ENCODE measurements at places on chromosomes 2 and 18. TPM values are rescaled to one million over a fixed set of nuclear protein-coding genes. Genes with fewer than 3 reads are reported as not detected.

DNA sequence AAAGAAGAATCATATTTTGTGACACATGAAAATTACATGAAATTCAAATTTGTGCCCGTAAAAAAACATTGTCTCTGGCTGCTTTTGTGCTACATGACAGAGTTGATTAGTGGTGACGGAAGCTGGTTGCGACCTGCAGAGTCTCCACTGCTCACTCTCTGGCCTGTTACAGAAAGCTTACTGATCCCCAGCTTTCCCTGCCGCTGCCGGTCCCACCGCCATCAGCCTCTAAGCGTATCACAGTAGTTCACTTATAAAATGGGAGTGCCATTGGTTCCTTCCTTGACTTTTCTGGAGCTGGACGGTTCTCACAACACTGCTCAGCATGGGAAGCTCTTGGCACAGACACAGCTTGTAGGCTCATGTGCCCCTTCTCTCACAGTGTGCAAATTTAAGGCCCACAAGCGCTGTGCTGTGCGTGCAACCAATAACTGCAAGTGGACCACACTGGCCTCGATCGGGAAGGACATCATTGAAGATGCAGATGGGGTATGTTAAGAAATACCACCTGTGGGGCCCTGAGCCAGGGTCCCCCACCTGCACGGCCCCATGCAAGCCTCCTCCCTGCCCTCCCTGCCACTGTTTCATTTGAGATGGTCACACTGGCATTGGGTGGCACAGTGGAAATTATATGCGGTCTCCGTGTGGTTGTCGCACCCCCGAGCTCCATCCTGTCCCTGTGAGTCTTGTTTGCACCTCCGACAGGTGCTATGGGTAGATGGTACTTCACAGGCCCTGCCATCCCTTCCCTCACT lies 81.3 kb downstream of the DGKD start:
- no peak for DNase-seq

DNA sequence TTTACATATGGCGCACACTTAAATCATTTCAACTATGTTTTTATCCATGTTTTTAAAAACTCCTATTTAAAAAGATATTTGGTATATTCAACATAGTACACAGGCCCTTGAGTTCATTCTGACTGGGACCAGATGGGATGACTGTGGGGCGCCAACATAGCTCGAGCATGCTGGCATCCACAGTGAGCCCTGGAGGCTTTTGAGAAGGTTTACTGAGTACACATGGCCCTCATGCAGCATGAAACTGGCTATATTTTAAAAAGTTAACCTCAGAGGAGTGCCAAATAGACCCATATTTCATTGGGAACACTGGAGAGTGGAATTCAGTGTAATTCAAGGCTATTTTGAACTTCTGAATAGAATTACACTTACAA lies 83.6 kb downstream of the CCDC85A start:
- no peak for DNase-seq

GRCh38 chr2:171547720-171548119 lies 25.4 kb downstream of the CYBRD1 start:
- no peak for DNase-seq

- no peak for DNase-seq
These were observed 413.3 kb downstream of the BCL11A start for GRCh38 chr2:60140185-60140584.

GRCh38 chr18:51082571-51083267 lies 52.7 kb downstream of the SMAD4 start:
- no peak for DNase-seq

DNA sequence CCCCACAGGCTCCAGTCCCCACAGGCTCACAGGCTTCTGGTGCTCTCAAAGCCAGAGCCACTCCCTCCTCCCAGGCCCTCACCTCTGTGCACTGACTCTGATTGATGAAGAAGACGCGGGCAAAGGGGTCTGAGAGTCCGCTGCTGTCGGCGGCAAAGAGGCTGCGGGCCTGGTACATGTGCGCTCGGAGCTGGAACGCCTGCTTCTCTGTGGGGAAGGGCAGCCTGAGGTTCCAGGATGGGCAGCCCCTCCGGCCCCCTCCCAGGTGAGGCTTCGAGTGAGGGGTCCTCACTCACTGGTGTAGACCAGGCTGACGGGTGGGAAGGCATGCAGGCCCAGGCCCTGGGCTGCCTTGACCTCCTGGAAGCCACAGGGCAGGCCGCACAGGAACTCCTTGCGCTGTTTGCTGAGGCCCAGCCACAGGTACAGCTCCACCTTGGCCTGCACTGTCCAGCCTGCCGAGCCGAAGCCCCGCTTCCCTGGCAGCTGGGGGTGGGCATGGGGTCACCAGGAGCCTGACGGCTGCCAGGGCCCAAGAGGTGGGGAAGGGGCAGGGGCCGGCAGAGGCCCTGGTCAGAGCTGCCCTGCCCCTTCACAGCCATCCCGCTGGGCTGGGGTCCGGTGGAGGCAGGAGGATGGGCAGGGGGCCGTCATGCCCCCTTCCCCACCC lies 2.0 kb downstream of the OTOF start:
- no peak for DNase-seq

DNA sequence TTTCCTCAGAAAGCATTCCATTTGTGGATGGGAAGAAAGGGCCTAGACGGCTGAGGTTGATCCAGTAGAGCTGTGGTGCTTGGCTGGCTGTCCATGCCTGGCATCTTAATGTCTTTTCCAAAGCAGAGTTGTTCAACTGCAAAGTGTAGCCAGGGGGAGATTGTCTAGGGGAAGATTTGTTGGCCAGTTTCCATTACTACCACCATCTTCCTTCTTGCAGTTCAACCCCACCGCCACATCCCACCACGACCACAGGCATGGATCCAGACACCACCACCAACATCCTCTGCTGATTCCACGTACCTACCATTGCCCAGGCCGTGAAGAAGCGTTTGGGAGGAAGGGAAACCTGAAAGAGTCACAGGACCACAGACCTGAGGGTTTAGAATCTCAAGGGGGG lies 50.7 kb upstream of the HAAO start:
- no peak for DNase-seq

- no peak for DNase-seq
These were observed 24.4 kb downstream of the CAPG start for GRCh38 chr2:85385746-85386145.

GRCh38 chr18:72648079-72648478 lies 103.9 kb upstream of the CBLN2 start:
- DNase-seq: no peak

UCN gene
- total RNA-seq: 1.8 TPM

All from thoracic aorta (tissue), 2 donors.